ENCODE measurements at places on chromosomes 6 and 20. TPM values are rescaled to one million over a fixed set of nuclear protein-coding genes. Genes with fewer than 3 reads are reported as not detected.

Gene C6orf15
- total RNA-seq, result not detected

Gene KIAA1755
- total RNA-seq, result 17.6 TPM

GRCh38 chr6:72525821-72526510, 95.9 kb upstream of the KCNQ5 start:
- peaks cover 4% of the 10 kb centered on the region for H3K4me1 ChIP-seq
- DNase-seq, result no peak
- H3K36me3 ChIP-seq, result no peaks in the 10 kb centered on the region

Gene LTB
- not detected for total RNA-seq

Gene LAMA4
- 55.2 TPM for total RNA-seq

GRCh38 chr6:28653876-28654275, 128.2 kb downstream of the GPX5 start:
- H3K36me3 ChIP-seq, result no peaks in the 10 kb centered on the region
- H3K4me1 ChIP-seq, result peaks cover 25% of the 10 kb centered on the region
- peaks cover 5% of the 10 kb centered on the region for H3K27me3 ChIP-seq
- H3K4me3 ChIP-seq, result no peak overlapping the region
- no peak overlapping the region for H3K27ac ChIP-seq
- DNase-seq, result no peak

GRCh38 chr20:595330-596308, 14.5 kb downstream of the TCF15 start:
- H3K4me1 ChIP-seq, result no peaks in the 10 kb centered on the region
- no peak overlapping the region for H3K4me3 ChIP-seq
- peak overlapping the region; percentile 22 for H3K27ac ChIP-seq
- DNase-seq, result no peak
- H3K36me3 ChIP-seq, result no peaks in the 10 kb centered on the region
- H3K27me3 ChIP-seq, result peaks cover 14% of the 10 kb centered on the region

DNA sequence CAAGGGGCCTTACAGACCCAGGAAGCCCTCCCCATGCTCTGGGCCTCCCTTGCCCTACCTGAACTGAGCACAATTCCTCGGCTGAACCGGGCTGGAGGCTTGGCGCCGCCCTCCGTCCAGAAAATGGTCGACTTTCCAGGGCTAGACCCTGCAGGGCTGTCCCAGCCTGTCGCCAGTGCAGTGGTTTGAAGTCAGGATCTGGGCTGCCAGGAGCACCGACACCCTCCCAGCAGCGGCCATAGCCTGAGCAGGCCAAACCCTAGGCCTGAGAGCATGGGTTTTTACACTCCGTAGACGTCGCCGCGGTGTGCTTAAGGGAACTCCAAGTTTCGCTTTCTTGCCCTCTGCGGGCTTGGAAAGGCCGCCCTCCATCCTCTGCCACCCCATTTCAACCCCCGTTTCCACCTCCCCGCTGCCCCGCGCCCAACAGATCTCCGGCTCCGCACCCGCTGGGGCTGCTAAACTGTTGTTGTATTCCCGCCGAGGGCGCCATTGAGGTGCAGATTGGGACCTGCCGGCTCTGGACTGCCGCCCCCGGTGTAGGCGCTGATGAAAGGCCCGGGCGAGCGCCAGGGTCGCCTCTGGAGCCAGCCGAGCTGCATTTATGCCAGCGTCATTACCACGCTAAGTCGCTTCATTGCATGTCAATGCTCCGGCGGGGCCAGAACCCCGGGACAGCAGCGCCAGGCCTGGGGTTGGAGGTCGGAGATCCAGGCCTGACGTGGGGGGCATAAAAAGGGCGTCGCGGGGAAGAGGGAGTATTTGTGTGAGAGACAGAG, 2.2 kb upstream of the TFAP2A start:
- no peak overlapping the region for H3K27ac ChIP-seq
- peaks cover 51% of the 10 kb centered on the region for H3K4me1 ChIP-seq
- DNase-seq, result no peak

DNA sequence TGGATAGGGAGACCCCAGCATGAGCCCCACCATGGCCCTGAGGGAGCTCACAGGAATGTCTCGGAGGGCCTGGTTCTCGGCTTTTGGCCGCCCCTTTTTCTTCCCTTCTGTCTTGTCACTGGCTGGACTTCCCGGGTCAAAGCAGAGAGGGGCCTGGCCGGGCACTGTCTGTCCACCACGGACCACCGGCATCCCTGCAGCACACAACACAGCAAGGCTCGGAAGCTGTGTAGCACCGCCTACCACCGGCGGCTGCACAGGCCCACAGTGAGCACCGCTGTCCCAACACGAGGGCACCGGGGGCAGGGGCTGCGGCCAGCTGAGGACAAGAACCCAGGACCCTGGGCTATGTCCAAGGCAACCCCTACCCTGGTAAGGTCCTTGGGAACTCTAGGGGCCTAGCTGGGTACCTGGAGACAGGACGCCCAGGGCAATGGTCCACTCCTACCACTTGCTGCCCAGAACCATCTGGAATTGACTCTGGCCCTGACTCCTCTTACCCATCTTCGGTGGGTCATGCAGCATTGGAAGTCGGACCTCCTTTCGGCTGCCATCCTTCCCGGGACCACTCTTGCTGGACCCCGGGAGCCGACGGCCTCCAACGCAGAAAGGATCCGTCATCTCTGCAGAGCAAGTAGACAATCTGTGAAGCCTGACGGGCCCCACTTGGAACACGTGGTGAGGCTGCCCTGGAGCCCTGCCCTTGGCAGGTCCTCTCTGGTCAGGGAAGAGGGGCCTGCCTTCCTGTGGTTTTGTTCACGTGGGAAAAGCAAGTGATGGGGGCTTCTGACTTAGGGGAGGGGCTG, 2.2 kb downstream of the ZNF512B start:
- H3K27me3 ChIP-seq, result no peaks in the 10 kb centered on the region
- peaks cover 2% of the 10 kb centered on the region for H3K36me3 ChIP-seq
- no peak overlapping the region for H3K4me3 ChIP-seq

Gene PLEKHG1
- total RNA-seq, result 1.8 TPM

DNA sequence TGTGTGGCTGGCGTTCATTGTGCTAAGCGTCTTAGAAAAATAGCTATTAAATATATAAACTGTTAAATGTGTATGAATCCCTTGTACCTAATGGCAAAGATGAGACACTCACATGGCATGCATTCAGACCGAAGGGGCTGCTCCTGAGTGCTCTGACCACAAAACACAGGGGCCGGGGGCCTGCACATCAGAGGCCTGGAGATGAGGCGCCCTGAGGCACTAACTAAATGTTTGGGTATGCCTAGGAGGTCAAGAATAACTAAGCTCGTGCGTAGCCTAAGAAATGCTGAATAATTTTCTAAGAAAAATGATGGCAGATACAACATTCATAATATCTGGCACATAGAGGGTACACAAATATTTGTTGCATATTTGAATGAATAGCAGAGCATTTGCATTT, 92.5 kb downstream of the PSMB1 start:
- no peak for DNase-seq
- H3K36me3 ChIP-seq, result no peaks in the 10 kb centered on the region

DNA sequence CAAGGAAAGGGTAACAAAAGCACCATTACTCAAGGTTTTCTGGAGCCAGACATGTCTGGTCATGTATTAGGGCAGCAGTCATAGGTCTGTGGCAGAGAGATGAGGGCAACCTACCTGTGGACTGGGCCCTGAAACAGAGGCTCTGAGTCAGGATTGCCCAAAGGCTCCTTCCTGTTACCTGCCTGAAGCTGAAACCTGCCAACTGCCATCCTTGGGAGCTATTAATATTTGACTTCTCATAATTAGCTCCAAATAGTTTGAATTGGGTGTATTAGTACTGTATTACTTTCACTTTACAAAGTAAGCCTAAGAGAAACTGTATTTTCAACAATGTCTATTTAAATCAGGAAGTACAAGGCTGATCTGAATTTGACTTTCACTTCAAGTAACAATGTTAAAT, 72.0 kb upstream of the TBX18 start:
- DNase-seq, result no peak
- no peaks in the 10 kb centered on the region for H3K36me3 ChIP-seq
- no peaks in the 10 kb centered on the region for H3K4me1 ChIP-seq
- peaks cover 26% of the 10 kb centered on the region for H3K27me3 ChIP-seq

DNA sequence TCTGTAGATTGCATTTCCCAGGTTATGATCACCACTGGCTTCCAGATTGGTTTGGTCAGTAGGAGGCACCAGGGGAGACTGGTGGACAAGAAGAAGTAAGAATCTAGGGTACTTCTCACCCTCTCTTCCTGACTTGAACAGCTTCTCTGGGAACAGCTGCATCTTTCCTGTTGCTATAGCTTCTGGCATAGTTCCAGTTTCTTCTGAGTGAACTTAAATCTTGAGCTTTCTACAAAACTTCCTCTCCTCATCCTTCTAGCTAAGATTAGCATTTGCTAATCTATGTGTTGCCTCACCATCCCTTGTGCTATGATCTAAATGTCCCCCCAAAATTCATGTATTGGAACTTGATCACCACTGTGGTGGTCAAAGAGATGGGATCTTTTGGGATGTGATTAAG, 724.6 kb downstream of the UTRN start:
- H3K4me1 ChIP-seq, result peaks cover 5% of the 10 kb centered on the region
- peaks cover 2% of the 10 kb centered on the region for H3K36me3 ChIP-seq
- peaks cover 3% of the 10 kb centered on the region for H3K27me3 ChIP-seq

Gene LGSN
- total RNA-seq, result not detected

DNA sequence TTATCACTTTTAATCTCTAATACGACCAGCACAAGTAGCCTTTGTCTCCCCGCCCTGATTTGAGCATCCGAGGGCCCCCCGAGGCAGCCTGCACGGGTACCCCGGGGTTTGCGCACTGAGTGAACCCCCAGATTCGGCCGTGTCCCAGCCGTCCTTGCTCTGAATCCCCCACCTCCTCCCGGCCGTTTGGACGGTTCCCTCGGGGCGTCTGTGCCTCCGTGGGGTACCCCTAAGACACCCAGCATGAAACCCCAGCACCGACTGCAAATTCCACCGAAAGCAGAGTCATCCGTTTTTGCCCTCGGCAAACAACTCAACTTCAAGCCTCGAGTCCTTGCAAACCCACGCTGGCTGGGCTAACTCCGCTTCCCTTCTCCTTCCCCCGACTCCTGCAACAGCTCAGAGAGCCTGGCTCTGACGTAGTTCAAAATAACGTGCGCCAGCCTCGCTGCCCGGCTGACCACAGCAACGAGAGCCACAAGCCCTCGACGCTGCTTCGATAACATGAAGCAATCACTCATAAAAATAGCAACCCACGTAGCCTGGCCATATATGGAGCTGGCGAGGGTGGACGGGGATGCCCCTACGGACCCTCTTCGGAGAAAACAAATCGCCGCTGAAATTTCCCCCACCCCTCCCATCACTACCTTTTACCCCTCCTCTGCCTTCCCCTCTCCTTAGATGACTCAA, 764 bp upstream of the SNAP25 start:
- peaks cover 1% of the 10 kb centered on the region for H3K36me3 ChIP-seq
- no peak for DNase-seq
- H3K4me1 ChIP-seq, result peaks cover 15% of the 10 kb centered on the region
- H3K27ac ChIP-seq, result peak overlapping the region; percentile 89
- peak overlapping the region; percentile 75 for H3K4me3 ChIP-seq
- H3K27me3 ChIP-seq, result peaks cover 40% of the 10 kb centered on the region

GRCh38 chr20:4065391-4065844, 50.1 kb upstream of the RNF24 start:
- no peak for DNase-seq
- peak overlapping the region; percentile 18 for H3K4me3 ChIP-seq
- H3K36me3 ChIP-seq, result no peaks in the 10 kb centered on the region
- peak overlapping the region; percentile 93 for H3K27ac ChIP-seq

- no peaks in the 10 kb centered on the region for H3K36me3 ChIP-seq
- DNase-seq, result no peak
- H3K4me1 ChIP-seq, result peaks cover 5% of the 10 kb centered on the region
- no peaks in the 10 kb centered on the region for H3K27me3 ChIP-seq
- no peak overlapping the region for H3K4me3 ChIP-seq
- H3K27ac ChIP-seq, result no peak overlapping the region
These were observed 15.0 kb downstream of the CALHM6 start for GRCh38 chr6:116476002-116476678.

Gene RFX6
- not detected for total RNA-seq

Gene WFDC2
- not detected for total RNA-seq

DNA sequence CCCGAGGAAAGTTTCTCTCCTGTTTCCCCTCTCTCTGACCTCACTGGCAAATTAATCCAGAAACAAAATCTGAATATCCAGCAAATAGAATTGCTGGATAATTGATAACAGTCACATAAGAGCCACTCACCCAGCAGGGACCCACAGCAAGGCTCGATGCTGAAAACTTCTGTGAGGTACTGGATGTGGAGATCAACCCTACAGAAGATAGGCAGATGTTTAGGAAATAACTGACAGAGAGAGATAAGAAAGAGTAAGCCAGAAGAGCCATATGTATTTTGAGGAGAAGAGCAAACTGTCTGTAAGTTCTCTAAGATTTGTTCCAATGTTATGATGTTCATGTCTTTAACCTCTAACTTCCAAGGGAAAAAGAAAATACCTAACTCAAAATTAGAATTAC, 59.7 kb downstream of the PKHD1 start:
- H3K4me3 ChIP-seq, result no peak overlapping the region
- DNase-seq, result no peak
- no peak overlapping the region for H3K27ac ChIP-seq
- peaks cover 7% of the 10 kb centered on the region for H3K27me3 ChIP-seq
- no peaks in the 10 kb centered on the region for H3K36me3 ChIP-seq

GRCh38 chr6:146224449-146224848, 195.6 kb downstream of the GRM1 start:
- H3K4me1 ChIP-seq, result no peaks in the 10 kb centered on the region
- H3K27ac ChIP-seq, result no peak overlapping the region
- no peaks in the 10 kb centered on the region for H3K36me3 ChIP-seq
- DNase-seq, result no peak

- no peaks in the 10 kb centered on the region for H3K36me3 ChIP-seq
- H3K4me1 ChIP-seq, result peaks cover 21% of the 10 kb centered on the region
- H3K27ac ChIP-seq, result peak overlapping the region; percentile 59
- no peak overlapping the region for H3K4me3 ChIP-seq
- no peaks in the 10 kb centered on the region for H3K27me3 ChIP-seq
- peak; percentile 33 for DNase-seq
These were observed 16.0 kb upstream of the PTCRA start for GRCh38 chr6:42899871-42900270.

GRCh38 chr6:82766476-82766875, 299.2 kb downstream of the UBE3D start:
- H3K4me3 ChIP-seq, result no peak overlapping the region
- H3K36me3 ChIP-seq, result no peaks in the 10 kb centered on the region
- no peaks in the 10 kb centered on the region for H3K27me3 ChIP-seq
- peaks cover 3% of the 10 kb centered on the region for H3K4me1 ChIP-seq
- no peak overlapping the region for H3K27ac ChIP-seq
- no peak for DNase-seq

Gene MSH5
- 17.4 TPM for total RNA-seq

Data from chondrocyte (in vitro differentiated cells).